Activated naive CD8-positive, alpha-beta T cell treated with anti-CD3 and anti-CD28 coated beads for 36 hours (primary cell): ENCODE measurements at places on chromosomes 13 and 19. TPM values are rescaled to one million over a fixed set of nuclear protein-coding genes. Genes with fewer than 3 reads are reported as not detected.

MPHOSPH8 gene
- total RNA-seq, result 31.3 TPM

GRCh38 chr13:25237083-25237482 is 50.2 kb downstream of the MTMR6 start:
- H3K27ac ChIP-seq, result no peak overlapping the region
- DNase-seq, result no peak
- H3K4me1 ChIP-seq, result peaks cover 3% of the 10 kb centered on the region
- H3K4me3 ChIP-seq, result no peak overlapping the region
- H3K27me3 ChIP-seq, result no peaks in the 10 kb centered on the region

- no peaks in the 10 kb centered on the region for H3K4me1 ChIP-seq
- no peak overlapping the region for H3K27ac ChIP-seq
- no peaks in the 10 kb centered on the region for H3K27me3 ChIP-seq
- H3K4me3 ChIP-seq, result no peak overlapping the region
Observed at GRCh38 chr13:91813253-91813652, 414.8 kb downstream of the GPC5 start.

HAUS8 gene
- total RNA-seq, result 43.1 TPM

DNA sequence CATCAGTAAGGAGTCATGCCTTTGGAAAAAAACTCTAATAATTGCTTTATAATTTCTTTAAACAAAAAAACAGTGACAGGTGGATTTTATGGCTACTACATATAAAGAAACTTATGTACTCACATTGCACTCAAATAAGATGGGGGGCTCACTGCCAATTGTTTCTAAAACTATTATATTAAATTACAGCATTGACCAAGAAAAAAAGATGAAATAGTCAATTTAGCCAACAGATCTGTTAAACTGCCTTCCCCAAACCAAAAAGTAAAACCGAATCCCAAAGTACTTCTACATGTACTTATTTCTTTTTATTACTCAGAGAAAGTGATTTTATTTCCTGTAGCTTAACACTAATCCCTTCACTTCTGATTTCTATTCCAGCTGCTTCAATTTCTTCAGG is 716.8 kb upstream of the SLITRK5 start:
- no peak overlapping the region for H3K4me3 ChIP-seq
- no peak overlapping the region for H3K27ac ChIP-seq
- no peaks in the 10 kb centered on the region for H3K27me3 ChIP-seq
- no peak for DNase-seq
- no peaks in the 10 kb centered on the region for H3K4me1 ChIP-seq

GRCh38 chr19:801030-801860 is 4.0 kb downstream of the PTBP1 start:
- no peak for DNase-seq
- H3K27me3 ChIP-seq, result no peaks in the 10 kb centered on the region
- H3K36me3 ChIP-seq, result peaks cover 50% of the 10 kb centered on the region
- peak overlapping the region; percentile 79 for H3K4me3 ChIP-seq
